ENCODE measurements at places on chromosomes 1 and 21.

DNA sequence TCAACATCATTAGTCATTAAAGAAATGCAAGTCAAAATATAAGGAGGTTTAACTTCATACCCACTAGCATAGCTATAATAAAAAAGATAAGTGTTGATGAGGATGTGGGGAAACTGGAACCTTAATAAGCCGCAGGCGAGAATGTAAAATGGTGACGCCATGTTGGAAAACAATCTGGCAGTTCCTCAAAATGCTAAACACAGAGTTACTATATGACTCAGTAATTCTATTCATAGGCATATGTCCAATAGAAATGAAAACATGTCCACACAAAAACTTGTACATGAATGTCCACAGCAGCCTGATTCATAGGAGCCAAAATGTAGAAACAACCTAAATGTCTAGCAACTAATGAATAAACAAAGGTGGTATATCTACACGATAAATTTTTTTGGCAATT is 23.2 kb downstream of the DDX59 start:
- DNase-seq: no peak

- DNase-seq: no peak
Observed at GRCh38 chr1:19618428-19618827, 25.7 kb upstream of the NBL1 start.

- DNase-seq: no peak
Observed at GRCh38 chr1:230812568-230812967, 55.8 kb downstream of the C1orf198 start.

GRCh38 chr1:89584781-89585180 is 48.1 kb upstream of the LRRC8C start:
- DNase-seq: no peak

GRCh38 chr1:218384581-218384993 is 39.5 kb downstream of the TGFB2 start:
- DNase-seq: no peak

DNA sequence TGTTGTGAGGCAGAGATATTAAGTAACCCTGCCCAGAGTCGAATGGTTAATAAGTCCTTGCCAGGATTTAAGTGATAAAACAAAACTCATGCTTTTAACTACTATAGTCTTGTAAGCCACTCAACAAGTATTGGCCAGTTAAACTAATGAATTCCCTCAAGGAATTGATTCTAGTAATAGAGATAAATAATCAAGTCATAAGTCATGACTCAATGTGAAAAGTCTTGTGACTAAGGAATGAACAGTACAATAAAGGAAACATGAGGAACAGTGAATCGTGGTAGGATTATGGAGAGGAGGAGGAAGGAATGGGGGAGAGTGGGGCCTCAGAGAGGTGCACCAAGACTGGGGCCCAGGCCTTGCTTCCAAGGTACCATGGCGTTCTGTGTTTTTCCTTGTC is 104.7 kb downstream of the FGGY start:
- no peak for DNase-seq

GRCh38 chr1:238264951-238265350 is 374.2 kb upstream of the ZP4 start:
- DNase-seq: no peak

DNA sequence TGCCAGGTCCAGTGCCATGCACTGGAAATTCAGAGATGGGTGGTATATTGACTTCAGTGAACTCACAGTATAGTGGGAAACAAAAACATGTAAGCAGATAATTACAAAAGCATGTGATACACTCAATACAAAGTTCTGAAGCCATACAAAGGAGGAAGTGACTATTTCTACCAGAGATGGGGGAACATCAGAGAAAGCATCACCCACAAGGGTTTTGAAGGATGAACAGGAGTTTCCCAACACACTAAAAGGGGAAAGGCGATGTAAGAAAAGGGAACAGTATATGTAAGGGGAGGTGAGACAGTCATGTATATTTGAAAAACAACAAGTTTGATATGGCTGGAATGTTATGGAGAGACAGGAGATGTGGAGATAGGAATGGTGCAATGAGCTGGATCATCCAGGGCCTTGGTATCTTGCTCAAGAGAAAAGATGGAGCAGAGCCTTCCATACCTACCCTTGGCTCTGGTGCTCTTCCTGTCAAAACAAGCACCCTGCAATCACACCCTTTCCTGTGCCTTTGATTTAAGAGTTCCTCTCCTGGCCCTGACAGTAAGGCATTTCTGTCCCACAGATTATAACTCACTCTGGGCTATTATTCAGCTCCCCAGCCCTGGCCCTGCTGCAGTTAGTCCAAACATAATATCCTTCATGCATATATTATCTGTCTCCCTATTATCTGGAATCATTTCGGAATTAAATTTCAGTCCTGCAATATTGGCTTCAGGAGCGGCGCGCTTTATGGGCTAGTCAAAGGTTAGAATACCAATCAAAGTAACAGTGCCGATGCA is 60.5 kb downstream of the DMAP1 start:
- DNase-seq: no peak

GRCh38 chr1:20282533-20282932 is 8.1 kb upstream of the VWA5B1 start:
- no peak for DNase-seq

DNA sequence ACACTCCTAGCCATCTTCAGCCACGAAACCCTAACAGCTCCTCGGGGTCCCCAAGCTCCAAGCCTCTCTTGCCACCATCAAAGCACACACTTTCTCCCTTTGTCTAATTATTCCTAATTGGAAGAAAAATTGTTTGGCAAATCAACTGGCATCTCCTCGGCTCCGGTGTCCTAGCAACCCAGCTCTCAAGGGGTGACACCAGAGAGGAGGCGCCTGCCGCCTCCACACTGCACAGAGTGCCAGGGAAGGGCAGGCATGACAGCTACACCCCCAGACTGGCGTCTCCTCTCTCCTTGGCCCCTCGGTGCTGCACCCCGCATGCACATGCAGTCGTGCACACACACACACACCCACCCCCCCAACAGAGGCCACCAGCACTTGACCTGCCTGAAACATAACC is 18.2 kb upstream of the GJB5 start:
- DNase-seq: no peak

DNA sequence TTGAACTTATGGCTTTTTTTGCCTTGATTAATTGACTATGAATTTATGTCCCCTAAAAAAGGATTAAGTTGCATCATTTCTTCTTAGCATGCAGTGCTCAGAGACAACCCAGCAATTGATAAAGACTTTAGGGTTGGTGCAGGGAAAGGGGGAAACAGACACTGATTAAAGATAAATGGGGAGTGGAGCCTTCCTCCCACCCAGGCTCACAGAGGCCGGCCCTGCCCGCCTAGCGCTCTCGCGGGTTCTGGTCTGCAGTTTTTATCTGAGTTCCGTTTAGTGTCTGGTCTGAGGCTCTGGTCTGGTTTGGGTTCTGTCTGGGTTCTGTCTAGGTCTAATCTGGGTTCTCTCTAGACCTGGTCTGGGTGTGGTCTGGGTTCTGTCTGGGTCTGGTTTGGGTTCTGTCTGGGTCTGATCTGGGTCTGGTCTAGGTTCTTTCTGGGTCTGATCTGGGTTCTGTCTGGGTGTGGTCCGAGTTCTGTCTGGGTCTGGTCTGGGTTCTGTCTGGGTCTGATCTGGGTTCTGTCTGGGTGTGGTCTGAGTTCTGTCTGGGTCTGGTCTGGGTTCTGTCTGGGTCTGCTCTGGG is 48.1 kb downstream of the ABCG1 start:
- no peak for DNase-seq

GRCh38 chr1:193533853-193534252 is 347.4 kb upstream of the B3GALT2 start:
- no peak for DNase-seq

GRCh38 chr1:246583056-246583440 is 16.8 kb downstream of the CNST start:
- no peak for DNase-seq

DNA sequence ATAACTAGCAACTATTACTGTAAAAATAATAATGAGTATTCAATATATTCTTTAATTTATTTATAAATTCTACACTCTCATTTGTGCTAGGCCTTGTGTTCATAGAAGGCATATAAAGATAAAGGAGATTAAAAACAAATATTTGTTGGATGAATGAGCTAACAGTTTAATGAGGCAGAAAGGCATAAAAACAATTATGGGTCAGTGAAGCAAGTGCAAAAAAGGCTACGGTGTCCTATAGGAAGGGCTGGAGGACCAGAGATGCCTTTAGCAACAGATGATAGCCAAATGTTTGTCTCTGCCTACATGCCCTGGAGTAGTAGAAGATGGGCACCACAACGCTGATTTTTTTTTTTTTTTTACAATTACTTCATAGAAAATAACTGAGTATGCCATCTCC is 45.7 kb downstream of the PTGS2 start:
- no peak for DNase-seq

DNA sequence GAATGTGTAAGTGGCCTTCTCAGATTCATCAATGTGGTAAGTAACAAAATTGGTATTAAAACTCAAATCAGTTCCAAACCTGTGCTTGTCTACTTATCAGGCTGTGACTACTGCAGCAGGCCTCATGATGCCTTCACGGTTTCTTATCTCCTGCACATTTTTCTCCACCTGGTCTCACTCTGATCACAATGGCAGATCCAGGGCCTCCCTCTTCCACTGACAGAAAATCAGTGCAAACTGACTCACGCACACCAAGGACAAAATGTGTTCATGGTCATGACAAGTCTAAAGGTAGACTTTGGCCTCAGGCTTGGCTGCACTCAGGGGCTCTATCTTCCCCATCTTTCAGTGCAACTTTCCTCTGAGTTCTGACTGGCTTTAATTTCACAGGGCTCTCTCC is 56.7 kb upstream of the ATP1A1 start:
- DNase-seq: no peak

DNA sequence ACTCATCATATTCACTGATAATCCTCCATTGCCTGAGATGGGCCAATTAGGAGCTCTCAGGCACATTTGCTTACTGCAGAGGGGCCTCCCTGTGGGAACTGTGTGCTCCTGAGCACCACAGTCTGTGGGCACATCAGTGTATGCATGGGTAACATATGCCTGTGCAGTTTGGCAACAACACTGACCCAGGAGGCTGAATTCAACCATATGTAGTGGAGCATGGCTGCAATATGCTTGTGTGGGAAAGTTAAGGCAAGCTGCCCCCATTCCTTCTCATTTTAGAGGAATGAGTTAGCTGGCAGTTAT is 11.8 kb upstream of the FMOD start:
- no peak for DNase-seq

- DNase-seq: no peak
Observed at GRCh38 chr1:11458811-11459275, 20.1 kb upstream of the DISP3 start.

- no peak for DNase-seq
Observed at GRCh38 chr21:46035809-46036695, 54.5 kb downstream of the COL6A1 start.

DNA sequence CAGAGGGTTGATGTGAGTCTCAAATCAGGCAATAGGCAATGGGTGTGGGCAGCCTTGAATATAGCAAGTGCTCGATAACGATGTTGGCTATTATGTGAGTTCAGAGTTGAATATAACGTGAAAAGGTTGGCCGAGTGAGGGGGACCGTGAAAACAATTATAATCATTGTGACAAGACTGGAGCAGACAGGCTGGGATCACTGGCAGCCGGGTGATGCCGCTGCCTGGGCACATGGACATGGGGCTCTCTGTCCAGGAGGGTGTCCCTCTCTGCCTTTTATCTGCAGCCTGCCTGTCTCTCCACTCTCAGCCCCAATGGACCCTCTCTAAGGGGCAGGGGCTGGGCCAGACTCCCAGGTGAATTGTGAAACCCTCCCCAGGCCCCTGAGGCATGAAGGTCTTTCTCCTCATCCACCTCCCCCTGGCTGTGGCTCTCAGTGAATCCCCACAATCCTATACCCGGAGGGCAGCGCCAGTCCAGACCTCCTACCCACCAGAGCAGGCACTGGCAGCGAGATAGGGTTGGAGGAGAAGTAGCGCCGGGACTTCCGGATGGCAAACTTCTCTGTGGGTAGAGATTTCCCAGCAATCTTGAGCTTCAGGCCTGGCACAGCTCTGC is 36.4 kb downstream of the TTC39A start:
- DNase-seq: no peak

DNA sequence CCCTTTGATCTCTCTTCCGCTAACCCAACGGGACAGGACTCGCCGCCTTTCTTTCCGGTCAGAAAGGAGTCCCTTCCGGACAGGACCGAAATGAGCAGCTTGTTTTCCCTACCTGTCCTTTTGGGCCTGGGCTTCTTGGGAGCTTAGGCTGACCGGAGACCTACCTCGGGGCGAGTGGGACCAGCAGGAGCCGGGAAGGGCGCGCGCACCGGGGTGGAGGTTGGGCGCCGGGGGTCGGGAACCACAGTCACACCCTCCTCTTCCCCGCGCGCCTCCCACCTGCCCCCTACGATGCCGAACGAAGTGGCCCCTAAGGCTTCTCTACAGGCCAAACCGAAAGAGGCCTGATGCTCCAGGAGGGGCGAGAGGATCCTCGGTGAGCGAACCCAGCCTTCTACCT is 95.2 kb downstream of the PRKAB2 start:
- no peak for DNase-seq

DNA sequence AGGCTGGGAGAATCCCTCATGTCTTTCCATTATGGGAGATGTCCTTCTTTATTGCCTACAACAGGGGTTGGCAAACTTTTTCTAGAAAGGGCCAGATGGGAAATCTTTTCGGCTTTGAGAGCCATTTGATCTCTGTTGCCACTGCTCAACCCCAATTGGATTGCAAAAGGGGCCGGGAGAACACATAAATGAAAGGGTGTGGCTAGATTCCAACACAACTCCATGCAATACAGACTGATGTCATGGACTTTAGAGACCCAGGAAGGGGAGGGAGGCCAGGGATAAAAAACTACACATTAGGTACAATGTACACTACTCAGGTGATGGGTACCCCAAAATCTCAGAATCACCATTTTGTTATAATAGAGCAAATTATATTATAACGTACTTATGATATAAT is 97.6 kb upstream of the SIM2 start:
- no peak for DNase-seq

- DNase-seq: no peak
Observed at GRCh38 chr1:32883338-32884031, 2.8 kb upstream of the HPCA start.

DNA sequence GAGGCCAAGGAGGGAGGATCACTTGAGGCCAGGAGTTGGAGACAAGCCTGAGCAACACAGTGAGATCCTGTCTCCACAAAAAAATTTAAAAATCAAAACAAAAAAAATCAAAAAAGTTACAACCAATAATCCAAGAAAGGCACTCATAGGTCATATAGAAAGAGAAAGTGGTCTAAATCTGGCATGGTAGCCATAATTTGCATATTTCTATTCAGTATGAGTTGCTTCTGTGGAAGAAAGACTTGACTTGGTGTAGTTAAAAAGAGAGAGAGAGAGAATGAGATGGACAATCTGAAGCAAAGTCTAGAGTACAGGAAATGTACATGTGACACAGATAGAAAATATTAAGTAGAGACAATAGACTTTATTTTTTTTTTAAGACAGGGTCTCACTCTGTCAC is 22.5 kb downstream of the JMJD4 start:
- DNase-seq: no peak

GRCh38 chr1:197808880-197809279 is 33.6 kb upstream of the DENND1B start:
- no peak for DNase-seq

GRCh38 chr21:45542242-45542666 is at the start of gene SLC19A1:
Gene SLC19A1, minus strand, starts transcription at chr21:45542440. Its CDS starts 4,481 bp downstream, at chr21:45537959.
- no peak for DNase-seq
